Spleen (tissue), 13 donors: ENCODE measurements at places on chromosomes 2 and 18. TPM values are rescaled to one million over a fixed set of nuclear protein-coding genes. Genes with fewer than 3 reads are reported as not detected.

ABCG5 gene
- not detected for polyA plus RNA-seq

- DNase-seq: peak; percentile 52
Observed at GRCh38 chr2:127199223-127199622, 20.9 kb downstream of the CYP27C1 start.

- DNase-seq: no peak
Observed at GRCh38 chr2:121388371-121388770, 103.4 kb upstream of the TFCP2L1 start.

GRCh38 chr18:79780547-79780946 lies 17.2 kb upstream of the KCNG2 start:
- DNase-seq: peak; percentile 43

- DNase-seq: no peak
Observed at GRCh38 chr2:28809927-28810326, 707 bp upstream of the SPDYA start.

DNA sequence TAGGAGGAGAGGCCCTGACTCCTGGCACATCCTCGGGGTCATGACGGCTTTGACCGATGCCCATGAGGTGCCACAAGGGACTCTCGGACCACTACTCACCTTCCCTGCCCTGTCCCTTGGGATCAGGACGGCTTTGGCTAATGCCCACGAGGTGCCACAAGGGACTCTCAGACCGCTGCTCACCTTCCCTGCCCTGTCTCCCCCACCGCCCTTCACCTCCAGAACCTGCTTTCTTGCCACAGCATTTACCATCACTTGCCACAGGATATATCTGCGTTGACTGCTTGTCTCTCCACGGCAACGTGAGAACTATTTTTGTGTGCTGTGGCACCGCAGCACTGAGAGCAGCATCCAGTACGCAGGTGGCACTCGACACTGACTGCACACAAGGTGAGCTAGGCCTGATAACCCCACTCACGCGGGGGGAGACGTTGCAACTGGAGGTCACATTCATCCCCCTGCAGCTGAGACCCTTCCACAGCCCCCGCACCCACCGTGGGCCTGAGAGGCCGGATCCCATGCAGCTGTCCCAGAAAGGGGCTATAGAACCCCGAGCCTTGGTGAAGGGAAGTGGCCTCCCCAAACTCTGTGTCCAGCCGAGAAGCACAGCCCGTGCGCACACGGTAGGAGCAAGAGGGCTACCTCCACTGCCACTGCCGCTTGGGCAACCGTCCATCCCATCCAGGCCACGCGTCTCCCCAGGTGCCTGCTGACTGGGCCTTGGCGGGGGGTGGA lies 47.5 kb downstream of the ANO7 start:
- DNase-seq: no peak

GRCh38 chr2:54434711-54435110 lies 21.4 kb upstream of the SPTBN1 start:
- DNase-seq: no peak

C2orf80 gene
- polyA plus RNA-seq: not detected

GRCh38 chr2:136008205-136008865 lies 22.9 kb upstream of the DARS1 start:
- DNase-seq: peak; percentile 93

DNA sequence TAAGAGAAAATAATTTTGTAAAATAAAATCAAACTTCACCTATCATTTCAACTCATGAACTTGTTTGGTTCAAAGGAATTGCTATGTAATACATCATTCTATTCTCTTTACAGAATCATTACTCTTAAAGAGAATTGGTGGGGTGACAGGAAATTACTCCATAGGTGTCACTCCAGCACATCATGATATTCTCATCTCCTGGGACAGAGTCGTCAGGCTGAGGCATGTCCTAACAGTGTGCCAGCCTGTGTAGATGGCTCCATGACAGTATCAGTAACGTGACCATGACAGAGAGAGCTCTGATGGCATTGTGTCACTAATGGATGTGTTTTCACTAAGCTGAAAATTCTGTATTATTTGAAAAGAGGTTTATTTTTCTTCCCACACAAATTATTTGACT lies 13.9 kb downstream of the SPATS2L start:
- DNase-seq: no peak

GRCh38 chr18:3235846-3236245 lies 11.8 kb upstream of the MYL12A start:
- no peak for DNase-seq

- DNase-seq: no peak
Observed at GRCh38 chr18:55593888-55594287, 5.9 kb upstream of the TCF4 start.

XIRP2 gene
- 0.21 TPM for polyA plus RNA-seq

DNA sequence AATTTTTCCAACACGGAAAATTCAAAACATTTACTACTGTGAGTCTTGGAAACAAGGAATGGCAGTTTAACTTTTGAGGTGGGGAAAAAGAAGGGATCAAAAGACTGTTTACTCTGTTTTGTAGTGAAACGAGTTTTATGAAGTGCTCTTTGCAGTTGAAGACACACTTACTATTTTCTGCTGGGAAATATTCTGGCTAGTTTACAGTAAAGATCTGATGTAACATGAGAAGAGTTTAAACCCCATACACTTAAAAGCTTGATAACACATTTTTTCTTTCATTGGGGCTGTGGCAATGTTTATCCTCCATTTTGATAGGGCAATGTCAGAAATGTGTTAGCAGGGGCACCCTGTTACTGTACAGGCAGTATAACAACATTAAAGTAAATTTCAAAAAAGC lies 124.9 kb upstream of the SMAD7 start:
- no peak for DNase-seq

MAL gene
- polyA plus RNA-seq: 12.7 TPM

GRCh38 chr2:137339051-137339450 lies 573.7 kb downstream of the THSD7B start:
- DNase-seq: no peak

- no peak for DNase-seq
Observed at GRCh38 chr2:172639256-172639655, 83.4 kb downstream of the PDK1 start.

- DNase-seq: no peak
Observed at GRCh38 chr2:71277147-71277475, 50.2 kb upstream of the PAIP2B start.

DNA sequence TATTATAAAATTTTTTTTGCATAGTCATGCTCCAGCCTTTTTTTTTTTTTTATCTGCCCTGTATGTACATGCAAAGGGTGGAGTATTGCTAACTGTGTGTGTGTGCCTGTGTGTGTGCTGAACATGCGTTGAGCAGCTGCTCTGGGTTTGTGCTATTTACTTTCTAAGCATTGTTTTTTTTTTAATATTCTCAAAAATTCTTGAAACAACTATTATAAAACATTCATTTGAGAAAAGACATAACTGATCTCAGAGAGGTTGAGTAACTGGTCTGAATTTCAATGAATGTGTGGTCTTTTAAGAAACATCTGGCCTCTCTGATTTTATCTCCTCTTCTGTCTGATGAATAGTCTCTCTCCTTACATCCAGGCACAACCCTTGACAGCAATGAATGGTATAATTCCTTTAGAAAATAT lies 366.0 kb upstream of the SLC14A2 start:
- DNase-seq: no peak

DNA sequence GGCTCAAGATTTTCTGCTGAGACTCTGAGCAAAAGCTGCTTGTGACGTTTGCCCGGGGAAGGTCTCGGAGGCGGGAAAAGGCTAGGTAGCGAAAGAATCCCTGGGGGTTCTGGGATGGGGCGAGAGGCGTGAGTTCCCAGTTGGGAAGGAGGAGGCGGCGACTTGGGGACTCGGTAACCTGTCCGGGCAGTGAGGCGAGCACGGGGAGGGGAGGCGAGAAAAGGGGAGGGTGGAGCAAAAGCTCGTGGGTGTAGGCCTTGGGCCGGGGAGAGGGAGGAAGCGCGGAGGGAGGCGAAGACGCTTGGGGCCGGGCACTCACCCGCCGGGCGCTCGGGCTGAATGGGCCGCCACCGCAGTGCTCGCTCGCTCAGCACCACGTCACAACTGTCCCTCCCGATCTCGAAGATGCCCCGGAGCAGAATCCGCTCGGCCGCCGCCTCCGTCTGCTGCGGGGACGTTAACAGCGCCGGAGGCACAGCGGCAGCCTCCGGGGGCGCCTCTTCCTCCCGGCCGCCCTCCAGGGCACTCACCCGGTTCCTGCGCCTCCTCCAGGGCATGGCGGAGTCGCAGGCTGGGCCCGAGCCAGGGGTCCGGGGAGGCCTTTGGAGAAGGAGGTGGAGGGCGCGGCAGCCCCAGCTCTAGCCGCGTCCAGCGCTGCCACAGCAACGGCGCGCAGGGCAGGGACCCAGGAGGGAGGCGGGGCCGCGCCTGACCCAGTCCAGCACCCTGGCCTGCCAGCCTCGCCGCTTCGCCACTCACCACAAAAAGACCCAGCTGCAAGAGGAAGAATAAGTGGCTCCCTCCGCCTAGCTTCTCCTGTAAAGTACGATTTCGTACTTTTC lies at the start of gene CERKL:
Gene CERKL, minus strand, starts transcription at position 656 of the 842 bp plus-strand sequence. Its CDS starts 99 bp downstream, at position 557.
- DNase-seq: peak; percentile 83

- no peak for DNase-seq
Observed at GRCh38 chr2:229825476-229825875, 96.3 kb downstream of the TRIP12 start.

DNA sequence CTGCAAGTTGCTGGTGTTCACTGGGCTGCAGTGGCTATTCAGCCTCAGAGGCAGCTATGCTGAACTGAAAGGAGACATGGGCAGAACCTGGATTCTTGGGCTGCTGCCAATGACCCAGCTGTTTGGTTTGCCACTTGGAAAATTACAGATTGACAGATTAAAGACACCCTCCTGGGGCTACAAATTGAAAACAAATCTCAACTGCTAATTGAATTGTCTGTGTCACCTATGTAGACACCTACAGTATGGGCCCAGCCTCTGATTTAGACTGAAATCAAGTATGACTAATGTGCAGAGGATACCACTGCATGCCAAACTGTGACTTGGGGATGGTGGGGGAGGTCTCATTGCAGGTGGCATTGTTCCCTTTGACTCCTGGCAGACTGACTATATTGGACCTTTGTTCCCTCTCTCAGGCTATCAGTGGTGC lies 42.8 kb downstream of the ITSN2 start:
- no peak for DNase-seq

DNA sequence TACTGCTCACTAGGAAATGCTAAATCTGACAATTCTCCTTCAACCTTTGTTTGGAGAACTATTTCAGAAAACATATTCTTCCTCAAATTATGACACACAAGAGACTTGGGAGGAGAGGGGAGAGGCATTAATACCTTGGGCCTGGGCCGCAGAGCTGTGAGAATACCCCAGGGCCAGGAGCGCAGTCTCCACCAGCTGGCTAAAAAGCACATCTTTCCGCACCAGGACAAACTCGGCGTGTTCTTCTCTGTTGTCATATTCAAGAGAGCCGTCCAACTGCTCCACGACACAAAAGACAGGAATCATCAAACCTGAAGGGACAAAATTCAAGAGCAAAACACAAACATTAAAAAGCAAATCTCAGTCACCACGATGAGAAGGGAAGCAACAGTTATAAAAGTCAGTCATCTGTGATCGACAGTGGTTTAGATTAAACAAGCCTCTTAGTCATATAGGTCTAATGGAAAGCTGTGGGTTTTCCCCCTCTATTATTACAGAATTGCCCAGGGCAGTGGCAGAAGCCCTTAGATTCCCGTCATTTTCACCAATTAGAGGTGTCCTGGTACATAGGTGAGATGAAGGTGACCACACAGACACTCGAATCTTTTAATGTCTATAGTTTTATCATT lies 24.4 kb downstream of the SATB2 start:
- DNase-seq: no peak

GRCh38 chr18:56992777-56993176 lies 154.1 kb upstream of the BOD1L2 start:
- no peak for DNase-seq

- no peak for DNase-seq
Observed at GRCh38 chr2:9678544-9678943, 47.7 kb upstream of the YWHAQ start.

DNA sequence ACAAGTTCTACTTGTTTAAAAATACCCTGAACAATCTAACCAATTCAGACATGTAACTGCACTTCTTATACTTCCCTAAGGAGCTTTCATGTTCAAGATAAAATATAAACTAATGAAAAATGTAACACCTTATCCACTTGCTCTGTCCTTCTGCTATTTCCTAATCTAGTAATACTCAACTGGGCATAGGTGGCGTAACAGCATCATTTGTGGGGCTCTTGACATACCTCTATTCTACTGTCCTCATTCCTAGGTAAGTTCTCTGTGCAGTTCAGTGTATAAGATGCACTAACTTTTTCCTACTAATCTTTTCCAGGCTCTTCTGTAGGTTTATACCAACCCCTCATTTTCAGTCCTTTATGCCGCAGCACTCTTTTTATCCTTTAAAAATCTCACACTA lies 36.7 kb downstream of the PRKD3 start:
- DNase-seq: no peak

GRCh38 chr2:38671946-38672345 lies 6.0 kb downstream of the GALM start:
- DNase-seq: no peak

CDH2 gene
- 0.96 TPM for polyA plus RNA-seq

DNA sequence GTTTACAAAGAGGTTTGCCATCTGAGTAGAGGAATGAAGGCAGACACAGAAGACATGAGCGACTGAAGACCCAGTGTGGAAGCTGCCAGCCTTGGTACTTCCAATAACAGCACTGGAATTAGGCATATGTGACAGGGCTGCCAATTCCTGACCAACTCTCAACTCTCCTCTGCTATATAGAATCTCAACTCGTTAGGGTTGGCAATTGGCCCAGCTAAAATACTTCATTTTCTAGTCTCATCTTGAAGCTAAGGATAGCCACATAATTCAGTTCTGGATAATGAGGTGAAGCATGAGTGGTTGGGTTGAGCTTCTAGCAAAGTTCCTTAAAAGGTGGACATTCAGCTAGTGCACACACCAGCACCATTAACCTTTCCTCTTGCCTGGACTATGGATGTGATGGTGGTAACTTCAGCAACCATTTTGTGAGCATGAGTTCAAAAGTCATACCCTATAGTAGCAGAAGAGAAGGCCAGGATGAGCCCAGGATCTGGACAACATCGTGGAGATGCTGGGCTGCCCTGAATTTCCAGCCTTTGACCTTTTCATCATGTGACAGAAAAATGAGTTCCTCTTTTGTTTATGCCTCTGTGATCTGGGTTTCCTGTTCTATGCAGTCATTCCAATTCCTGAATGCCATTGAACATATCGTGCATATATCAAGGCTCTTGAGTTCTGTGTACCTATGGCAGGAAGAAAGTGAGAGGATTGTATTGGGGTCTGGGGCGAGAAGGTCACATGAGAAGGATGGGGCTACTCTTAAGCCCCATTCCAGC lies 68.1 kb upstream of the HAAO start:
- DNase-seq: no peak

EVX2 gene
- polyA plus RNA-seq: not detected

GRCh38 chr2:196293751-196294515 lies 122.6 kb upstream of the STK17B start:
- DNase-seq: no peak

- DNase-seq: no peak
Observed at GRCh38 chr18:1585881-1586488, 681.3 kb downstream of the ADCYAP1 start.

DNA sequence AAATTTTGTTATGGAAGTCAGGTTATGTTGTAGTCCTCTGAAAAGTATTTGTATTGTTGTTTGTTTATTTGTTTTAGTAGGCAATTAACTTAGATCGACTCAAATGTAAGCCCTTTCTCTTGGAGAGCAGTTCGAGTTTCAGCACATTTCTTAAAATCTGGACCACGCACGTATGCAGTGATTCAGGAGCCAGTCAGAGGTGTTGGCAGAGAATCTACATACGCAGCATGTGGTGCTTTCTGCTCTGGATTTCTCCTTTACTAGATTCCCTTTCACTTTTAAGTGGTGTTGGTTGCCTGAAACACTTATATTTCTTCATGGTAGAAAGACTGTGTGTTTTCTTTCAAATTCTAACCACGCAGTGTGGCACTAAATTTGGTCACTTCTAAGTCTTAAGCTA lies 773.9 kb upstream of the LRATD1 start:
- no peak for DNase-seq

IKZF2 gene
- polyA plus RNA-seq: 0.50 TPM
